Activated T-cell treated with anti-CD3 and anti-CD28 coated beads for 4 hours (primary cell): ENCODE measurements at places on chromosomes 3 and 15.

DNA sequence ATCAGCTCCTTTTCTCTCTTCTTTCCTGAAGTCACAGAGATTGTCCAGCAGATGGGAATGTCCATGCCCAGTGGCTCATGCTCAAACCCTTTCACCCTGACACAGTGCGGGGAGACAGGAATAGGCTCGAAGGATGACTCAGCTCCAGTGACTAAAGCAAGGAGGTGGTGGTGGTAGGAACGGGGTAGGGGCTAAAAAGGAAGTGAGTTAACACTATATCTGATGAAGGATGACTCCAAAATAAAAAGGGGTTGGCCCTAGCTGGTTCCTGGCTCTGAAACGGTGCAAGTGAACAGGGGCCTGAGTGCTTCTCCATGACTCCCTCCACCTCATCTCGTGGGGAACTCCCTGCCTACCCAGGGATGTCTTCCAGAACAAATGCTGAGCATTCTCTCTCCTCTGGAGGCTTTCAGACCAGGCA, 167.4 kb upstream of the LPP start:
- DNase-seq, result peak; percentile 37

DNA sequence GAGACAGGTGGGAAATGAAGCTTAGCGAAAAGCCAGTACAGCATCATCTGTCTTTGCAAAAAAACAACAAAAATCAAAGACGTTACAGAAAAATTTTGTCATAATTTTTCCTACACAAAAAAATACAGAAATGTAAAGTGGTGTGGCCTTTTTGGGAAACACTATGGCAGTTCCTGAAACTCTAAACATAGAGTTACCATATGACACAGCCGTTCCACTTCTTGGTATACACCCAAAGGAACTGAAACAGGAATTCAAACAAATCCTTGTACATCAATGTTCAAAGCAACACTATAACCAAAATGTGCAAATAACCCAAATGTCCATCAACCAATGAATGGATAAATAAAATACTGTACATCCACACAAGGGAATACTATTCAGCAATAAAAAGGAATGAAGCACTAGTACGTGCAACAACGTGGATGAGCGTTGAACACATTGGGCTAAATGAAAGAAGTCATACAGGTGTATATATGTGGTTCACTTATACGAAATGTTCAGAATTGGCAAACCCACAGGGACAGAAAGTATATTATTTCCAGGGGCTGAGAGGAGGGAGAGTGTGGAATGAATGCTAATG, 46.8 kb downstream of the GLB1 start:
- DNase-seq, result no peak

- no peak for DNase-seq
Observed at GRCh38 chr3:127392156-127392490, 104.3 kb upstream of the PRR20G start.

- no peak for DNase-seq
Observed at GRCh38 chr3:52237657-52238172, 1.2 kb downstream of the TWF2 start.

DNA sequence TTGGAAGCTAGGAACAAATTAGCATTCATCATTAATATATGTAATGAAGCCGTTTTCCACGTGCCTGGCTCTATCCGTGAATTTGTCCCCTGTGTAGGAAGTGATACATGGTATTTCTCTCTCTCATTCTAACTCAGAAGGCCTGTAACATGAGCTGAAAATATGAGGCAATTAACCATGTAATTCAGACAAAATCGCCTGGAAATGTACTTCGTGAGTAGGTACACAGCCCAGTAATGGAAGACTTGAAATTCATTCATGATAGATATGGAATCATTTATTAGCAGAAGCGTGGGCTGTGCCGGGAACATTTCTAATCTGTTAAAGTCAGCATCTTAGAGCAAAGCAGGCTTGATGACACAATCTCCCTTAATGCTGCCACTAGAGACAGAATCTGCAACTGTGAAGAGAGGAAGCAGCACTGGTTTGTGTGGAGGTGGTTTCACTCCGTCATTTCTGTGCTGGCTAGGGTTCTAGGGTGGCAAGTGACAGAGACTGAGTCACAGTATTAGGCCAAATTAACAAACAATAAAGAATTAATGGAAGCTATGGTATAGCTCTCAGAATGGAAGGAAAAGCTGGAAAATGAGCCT, 225.0 kb upstream of the PROK2 start:
- DNase-seq, result no peak

- DNase-seq, result no peak
Observed at GRCh38 chr3:42351207-42351606, 59.2 kb downstream of the LYZL4 start.

GRCh38 chr3:22858486-22858885, 344.6 kb upstream of the UBE2E2 start:
- no peak for DNase-seq

- DNase-seq, result no peak
Observed at GRCh38 chr3:177162742-177163141, 34.5 kb downstream of the TBL1XR1 start.

- DNase-seq, result no peak
Observed at GRCh38 chr3:45100981-45101407, 45.2 kb downstream of the CDCP1 start.

DNA sequence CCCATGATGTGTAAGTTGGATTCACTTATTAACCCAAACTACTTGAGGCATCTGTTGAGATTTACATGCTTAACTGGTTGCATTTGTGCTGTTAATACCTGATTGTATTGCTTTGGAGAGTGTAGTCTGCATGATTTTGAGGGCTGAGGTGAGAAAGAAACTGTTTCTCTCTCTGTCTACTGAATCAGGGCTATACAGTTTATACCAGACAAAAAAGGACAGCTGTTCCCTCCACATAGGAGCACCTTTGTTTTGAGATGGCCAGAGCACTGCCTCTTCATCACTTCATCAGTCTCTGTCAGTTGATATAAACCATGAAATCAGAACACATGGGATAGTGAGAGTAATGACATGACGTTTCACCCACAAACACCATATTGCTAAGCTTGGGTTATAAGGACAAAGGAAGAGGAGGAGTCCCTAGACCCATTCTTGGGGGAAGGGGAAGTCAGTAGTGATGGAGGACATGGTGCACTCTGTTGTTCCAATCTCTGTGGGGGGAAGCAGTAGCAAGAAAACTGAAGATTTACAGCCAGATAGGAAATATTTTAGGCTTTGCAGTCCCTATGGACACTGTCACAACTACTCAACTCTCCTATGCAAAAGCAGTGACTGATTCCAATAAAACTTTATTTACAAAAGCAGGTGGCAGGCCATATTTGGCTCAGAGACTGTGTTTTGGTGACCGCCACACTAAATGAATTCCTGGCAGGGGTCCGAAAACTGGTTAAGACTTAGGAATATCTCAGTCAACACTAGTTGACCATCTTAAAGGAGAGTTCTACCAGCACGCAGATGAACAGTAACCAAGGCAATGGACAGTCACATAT, 123.9 kb upstream of the NR2E3 start:
- no peak for DNase-seq

- DNase-seq, result no peak
Observed at GRCh38 chr3:73144276-73144675, 82.8 kb downstream of the EBLN2 start.

GRCh38 chr15:82540984-82541431, 751 bp upstream of the RPS17 start:
- no peak for DNase-seq
